ENCODE measurements at places on chromosomes 1 and 21.
A peak's percentile ranks its signal among the peaks of the same experiment; 100 is the strongest.

GRCh38 chr1:3703786-3704371, 48.4 kb upstream of the CCDC27 start:
- peak; percentile 55 for DNase-seq

DNA sequence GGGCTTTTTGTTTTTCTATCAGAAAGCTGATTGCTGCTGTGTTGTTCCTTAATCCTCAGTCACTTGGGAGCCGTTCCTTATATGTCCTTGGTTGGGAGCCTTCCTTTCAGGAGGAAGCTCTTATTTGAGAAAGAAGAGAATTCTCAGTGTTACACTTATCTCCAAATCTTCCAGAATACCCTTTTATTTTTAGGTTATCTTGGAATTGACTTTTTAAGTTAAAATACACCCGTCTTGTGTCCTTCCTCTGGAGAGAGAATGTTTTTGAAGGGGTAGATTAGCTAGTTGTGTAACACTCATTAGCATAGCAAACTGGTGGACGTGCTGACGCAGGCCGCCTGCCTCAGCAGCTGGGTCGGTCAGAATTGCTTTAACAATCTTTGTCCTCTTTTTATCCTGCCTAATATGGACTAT, 42.1 kb downstream of the LRRC8B start:
- DNase-seq, result peak; percentile 51

GRCh38 chr1:19800076-19800804, 524 bp upstream of the TMCO4 start:
- no peak for DNase-seq

DNA sequence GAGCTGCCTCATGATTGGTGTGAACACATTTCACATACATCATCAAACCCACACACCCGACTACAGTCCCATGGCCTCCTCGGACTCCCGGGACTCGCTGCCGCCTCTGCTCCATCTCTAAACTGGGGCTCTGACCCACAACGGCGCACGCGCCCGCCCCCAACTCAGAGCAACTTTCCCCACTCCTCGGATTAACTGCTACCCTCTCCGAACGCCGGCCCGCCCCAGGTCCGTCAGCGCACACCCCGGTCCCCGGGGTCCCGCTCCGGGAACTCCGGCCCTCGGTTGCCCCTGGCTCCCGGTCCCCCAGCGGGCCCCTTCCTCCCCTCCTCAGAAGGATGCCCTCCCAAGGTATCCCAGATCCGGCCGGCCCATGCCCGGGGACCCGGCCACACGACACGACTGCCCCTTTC, 740 bp downstream of the DSTYK start:
- DNase-seq, result no peak

- DNase-seq, result no peak
Observed at GRCh38 chr1:101071470-101071891, 45.9 kb upstream of the DPH5 start.

GRCh38 chr1:36420836-36421317, 23.2 kb upstream of the LSM10 start:
- peak; percentile 92 for DNase-seq

DNA sequence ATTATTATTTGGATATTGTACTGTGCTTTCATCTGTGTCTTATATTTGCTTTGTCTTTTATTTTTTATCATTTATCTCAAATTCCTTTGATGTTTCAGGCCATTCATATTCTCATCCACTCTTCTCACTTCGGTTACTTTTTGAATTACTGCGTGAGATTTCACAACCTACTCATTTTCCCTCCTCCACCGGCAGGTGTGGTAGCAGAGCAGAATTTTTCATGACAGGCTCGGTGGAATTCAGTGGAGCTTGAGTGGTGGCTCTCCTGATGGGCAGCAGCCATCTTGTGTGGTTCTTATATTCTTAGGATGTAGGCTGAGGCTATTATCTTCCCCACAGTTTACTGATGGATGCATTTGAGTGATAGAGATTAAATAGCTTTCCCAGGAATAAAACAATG, 92.3 kb upstream of the IVNS1ABP start:
- no peak for DNase-seq

GRCh38 chr1:107019166-107019565, 37.3 kb upstream of the PRMT6 start:
- no peak for DNase-seq

GRCh38 chr21:24897883-24898282, 709.4 kb downstream of the MRPL39 start:
- no peak for DNase-seq

- DNase-seq, result no peak
Observed at GRCh38 chr1:100423832-100424337, 71.6 kb downstream of the CDC14A start.

DNA sequence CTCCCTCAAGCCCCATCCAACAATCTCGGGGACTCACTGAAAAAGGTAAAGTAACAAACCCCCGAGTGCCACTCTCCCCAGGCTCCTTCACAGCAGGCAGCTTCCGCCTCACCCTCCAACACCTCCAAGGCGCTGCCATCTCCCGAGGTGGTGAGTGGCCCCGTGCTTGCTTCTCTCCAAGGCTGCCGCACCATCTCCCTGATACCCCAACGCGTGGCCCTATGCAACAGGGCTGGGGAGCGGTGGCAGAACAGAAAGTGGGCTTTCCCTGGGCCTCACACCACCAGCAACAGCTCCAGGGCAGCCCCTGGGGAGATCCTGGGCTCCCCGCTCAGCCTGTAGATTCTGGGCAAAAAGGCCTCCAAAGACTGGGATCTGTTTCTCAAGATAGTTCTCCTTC, 105.1 kb downstream of the RAVER2 start:
- no peak for DNase-seq

GRCh38 chr1:222266223-222267196, 281.4 kb downstream of the HHIPL2 start:
- peak; percentile 12 for DNase-seq

DNA sequence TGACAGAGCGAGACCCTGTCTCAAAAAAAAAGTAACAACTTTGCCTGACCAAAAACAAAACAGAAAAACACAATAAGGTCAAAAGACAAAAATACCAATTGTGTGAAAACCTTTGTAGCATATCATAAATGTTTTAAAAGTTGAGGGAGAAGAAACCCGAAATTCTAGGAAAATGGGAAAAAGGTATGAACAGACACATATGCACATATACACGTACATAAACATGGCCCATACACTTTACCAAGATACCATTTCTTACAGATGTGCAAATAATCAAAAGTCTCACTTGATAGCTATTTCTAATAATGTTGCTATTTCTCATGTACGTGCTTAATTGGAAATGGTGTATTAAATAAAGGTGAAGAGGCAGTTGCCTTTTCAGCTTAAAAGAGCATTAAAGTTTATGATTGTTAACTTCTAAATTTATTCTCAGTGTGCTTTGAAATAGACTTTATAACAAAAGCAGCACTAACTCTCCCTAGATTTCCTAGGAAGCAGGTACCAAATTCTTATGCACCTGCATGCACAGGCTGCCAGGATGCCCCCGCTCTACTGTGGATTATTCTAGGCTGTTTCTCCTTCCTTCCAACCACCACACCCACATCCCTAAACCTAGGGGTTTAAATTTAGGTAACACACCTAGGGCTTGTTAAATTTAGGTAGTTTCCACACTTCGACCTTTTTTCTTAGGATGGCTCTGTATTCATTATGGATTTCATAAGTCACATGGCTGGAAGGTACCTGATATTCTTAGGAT, 33.8 kb downstream of the ADARB1 start:
- no peak for DNase-seq

DNA sequence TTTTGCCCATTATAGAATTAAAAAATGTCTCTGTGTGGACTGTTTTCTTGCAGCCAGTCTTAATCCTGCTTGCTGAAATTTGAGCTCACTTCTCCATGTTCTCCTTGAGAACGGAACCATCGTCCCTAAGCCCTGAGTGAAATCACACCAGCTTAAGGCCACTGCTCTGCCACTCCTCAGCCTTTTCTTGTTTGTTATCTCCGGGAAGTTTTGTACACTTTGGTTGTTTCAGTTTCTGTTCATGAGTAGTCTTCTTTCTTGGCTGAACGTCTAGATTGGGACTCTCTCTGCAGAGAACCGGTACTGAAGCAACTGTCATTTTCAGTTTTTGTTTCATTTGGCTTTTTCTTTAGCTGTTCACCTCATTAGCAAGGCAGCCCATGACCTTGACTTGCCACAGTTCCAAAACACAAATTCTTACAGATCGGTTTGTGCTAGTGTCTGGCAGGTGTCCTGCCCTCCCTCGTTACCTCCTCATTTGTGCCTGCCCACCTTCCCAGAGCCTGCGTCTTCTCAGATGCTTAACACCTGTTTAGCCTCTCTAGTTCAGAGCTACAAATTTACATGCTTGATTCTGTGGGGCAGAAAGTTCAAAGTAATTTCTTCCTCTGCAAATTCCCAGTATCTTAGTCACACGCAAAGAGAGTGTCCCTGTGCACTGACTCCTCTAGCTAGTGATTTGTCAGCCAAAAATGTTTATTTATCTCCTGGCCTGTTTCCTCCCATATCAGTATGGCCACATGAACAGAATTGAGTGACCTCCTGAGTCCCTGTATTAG, 12.4 kb downstream of the PSEN2 start:
- no peak for DNase-seq

DNA sequence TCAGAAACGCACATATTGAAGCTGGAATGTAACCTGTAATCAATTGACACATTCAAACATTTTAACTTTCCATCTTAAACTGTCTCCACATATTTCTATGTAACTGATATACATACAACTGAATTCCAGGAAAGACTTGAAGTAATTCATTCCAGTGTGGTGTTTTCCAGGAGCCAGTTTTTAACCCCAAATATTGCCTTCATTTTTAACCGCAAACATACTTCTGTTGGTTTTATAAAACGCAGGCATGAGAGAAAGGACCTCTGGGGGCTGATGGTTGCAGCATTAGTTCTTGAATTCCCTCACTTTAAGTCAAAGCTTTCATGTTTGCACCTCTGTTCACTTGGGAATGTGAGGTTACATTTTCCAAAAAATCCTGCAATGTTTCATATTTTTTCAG, 204.1 kb downstream of the CRB1 start:
- peak; percentile 8 for DNase-seq

- no peak for DNase-seq
Observed at GRCh38 chr1:106515375-106515774, 541.1 kb upstream of the PRMT6 start.

DNA sequence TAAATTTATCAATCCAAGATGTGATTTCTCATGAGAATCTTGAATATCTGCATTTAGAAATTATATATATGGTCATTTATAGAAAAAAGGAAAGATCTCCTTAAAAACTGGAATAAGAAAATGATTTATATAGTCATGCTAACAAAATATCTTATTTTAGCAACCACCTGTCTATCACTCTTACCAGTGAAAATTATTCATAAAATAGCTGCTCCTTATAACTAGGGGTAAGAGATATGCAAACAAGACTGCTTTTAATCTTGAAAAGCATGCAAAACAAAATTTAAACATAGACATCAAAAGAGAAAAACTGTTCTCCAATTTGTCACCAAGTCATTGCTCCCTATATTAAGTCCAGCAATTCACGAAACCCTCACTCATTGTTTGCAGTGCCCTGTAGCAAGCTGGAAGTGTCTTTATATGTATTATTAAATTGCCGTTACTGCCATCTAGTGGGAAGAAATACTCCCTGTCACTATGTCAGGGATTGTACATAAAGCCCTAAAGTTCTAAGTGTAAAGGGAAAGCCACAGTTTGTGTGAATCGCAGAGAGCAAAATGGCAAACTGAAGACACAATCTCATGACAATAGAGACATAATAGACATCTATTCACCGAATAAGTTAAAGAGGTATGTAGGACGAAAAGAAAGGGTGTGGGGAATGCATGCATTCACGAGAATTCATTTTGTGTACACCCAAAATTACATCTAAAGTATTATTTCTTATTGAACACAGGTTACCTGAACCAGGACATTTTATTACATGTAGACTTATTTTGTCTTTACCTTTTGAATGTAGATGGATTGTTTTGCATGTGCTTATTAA, 600.5 kb downstream of the USP25 start:
- DNase-seq, result peak; percentile 94
